Activated naive CD4-positive, alpha-beta T cell (primary cell): ENCODE measurements at places on chromosomes 2 and 18.
A peak's percentile ranks its signal among the peaks of the same experiment; 100 is the strongest.

GRCh38 chr18:44801781-44802180 is 121.1 kb downstream of the SETBP1 start:
- no peak for DNase-seq

DNA sequence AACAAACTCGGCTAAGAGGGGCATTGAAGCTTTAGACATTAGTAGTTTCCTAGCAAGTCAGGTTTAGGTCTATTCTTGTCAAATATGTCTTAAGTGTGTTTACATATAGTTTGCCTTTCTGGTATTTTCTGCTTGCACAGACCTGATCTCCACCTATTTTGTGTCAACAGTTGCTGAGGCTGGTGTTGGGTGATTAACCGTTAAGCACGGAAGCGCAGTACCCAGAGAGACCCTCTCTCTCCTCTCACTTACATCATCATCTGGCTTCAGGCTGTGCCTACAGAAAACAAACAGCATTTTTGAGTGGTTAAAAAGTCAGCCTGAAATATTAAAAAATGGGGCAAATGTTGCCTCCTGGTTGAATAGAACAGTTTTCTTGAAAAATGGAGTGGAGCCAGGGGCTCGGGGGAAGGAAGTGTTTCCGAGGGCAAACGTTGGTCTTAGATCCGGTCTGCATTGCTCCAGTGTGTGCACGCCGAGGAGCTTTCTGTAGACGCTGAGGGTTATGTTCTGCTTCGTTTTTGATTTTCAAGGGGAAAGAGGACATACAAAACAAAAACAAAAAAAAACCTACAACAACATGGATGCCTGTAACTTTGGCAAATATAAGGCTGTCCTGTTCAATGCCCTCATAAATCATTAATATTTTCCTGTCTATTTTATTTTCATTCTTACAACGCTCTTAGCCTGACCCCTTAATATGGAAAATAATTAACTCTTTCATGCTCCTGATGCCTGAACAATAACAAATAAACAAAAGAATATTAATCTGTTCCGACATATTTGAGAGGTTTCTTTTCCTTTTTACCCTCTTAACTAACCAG is 120.8 kb downstream of the MEIS1 start:
- DNase-seq = no peak

GRCh38 chr2:150211164-150211631 is 276.3 kb downstream of the RND3 start:
- DNase-seq = no peak

GRCh38 chr2:127577973-127578372 is 42.5 kb downstream of the MYO7B start:
- no peak for DNase-seq

GRCh38 chr2:65602603-65603235 is 170.3 kb upstream of the SPRED2 start:
- no peak for DNase-seq

DNA sequence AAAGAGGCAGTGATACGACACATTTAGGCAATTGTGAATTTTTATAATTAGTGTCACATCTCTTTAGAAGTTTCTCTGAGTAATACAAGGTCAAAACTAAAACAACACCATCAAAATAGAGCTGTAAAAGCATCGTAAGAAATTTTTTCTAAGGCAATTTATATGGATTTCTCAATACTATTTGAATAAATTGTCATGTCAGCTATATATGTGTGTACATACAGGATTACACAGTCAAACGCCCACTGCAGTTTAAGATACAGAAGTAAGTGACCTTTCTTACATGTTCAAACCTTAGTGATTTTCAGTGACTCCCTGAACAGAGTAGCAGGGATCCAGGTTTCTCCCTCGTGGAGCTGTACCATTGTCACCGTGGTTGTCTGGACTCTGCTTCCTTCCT is 129.1 kb upstream of the CBLN2 start:
- DNase-seq = no peak

DNA sequence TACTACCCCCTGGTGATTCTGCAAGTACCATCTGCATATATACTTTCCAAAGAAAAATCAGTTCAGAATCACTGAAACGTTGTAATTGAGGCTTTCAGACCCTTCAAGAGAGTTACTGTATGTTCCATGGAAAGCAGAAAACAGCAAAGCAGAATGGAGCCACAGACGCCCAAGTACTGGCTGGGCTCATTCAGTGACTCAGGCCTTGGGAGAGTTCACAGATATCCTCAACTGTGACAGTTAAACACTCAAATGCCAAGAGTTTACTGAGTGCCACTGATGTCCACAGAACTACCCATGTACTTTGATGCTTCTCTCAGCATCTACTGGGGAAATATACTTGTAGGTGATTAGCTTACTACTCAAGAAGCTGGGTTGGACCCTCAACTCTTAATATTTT is 303.4 kb downstream of the TCF4 start:
- DNase-seq = no peak

- DNase-seq = no peak
These were observed 3.4 kb upstream of the CXCR4 start for GRCh38 chr2:136121204-136121910.

DNA sequence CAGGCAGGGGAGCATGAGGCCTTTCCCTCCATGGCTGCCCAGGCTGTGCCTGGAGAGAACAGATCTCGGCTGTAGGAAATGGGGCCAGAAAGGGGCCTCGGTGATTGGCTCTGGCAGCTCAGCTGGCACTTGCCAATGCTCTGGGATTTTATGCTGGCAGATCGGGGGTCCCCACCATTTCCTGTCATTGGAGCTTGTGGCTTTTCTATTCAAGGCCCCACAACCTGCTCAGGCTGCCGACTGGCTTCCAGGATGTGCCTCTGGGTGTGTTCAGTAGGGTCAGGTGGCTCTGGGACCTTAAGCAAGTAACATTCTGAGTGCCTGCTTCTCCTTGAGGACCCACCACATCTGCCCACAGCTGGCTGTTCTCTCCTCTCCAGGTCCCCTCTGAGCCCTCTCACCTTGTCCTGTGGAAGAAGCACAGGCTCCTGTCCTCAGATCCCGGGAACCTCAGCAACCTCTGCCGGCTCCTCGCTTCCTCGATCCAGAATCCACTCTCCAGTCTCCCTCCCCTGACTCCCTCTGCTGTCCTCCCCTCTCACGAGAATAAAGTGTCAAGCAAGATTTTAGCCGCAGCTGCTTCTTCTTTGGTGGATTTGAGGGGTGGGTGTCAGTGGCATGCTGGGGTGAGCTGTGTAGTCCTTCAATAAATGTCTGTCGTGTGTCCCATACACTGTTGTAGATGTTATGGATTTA is 4.2 kb downstream of the GNLY start:
- DNase-seq = no peak

- DNase-seq = no peak
These were observed 31.5 kb upstream of the TANC1 start for GRCh38 chr2:158936978-158937377.

DNA sequence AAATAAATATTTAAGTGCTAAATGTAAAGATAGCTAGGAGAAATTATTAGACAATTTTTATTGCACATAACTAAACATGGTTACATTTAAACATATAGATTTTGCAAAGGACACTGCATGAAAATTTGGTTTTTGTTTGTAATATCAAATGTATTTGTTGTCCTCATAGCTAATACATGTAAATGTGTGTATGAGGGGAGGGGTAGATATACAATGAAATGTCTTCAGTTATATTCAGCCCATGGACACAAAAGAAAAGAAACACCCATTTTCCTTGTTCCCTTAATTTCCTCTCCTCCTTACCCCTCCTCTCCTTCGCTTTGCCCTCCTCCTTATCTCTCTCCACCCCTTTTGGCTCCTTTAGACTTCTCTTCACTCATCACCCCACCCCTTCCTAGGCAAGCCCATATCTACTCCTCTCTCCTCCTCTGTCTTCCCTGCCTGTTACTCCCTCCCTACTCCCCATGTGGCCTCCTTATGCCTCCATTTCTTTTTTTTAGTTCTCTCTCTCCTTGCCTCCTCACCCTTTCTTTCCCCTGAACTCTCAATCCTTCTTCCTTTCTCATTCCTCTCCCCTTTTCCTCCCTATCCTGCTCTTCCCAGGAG is 1.4 kb downstream of the COL3A1 start:
- DNase-seq = no peak

- no peak for DNase-seq
These were observed 181.0 kb downstream of the C1D start for GRCh38 chr2:67881816-67882215.

DNA sequence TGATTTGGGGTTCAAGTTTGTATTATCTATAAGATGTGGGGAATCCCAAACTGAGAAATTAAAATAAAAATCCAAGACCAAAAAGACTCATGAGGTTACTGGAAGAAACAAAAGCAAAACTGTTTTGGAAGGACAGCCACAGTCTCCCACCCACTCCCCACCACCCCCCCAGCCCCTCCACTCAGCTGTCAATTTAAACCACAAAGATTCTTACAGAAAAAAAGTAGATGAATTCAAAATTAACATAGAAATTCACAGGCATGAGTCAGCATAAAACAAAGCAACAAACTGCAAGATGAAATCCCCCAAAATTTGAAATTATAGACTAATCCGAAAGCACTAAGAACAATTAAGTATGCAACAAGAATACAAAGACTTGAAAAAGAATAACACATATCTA is 12.1 kb downstream of the MAP4K3 start:
- DNase-seq = no peak

- no peak for DNase-seq
These were observed 89.9 kb upstream of the SLC1A4 start for GRCh38 chr2:64899081-64899865.

DNA sequence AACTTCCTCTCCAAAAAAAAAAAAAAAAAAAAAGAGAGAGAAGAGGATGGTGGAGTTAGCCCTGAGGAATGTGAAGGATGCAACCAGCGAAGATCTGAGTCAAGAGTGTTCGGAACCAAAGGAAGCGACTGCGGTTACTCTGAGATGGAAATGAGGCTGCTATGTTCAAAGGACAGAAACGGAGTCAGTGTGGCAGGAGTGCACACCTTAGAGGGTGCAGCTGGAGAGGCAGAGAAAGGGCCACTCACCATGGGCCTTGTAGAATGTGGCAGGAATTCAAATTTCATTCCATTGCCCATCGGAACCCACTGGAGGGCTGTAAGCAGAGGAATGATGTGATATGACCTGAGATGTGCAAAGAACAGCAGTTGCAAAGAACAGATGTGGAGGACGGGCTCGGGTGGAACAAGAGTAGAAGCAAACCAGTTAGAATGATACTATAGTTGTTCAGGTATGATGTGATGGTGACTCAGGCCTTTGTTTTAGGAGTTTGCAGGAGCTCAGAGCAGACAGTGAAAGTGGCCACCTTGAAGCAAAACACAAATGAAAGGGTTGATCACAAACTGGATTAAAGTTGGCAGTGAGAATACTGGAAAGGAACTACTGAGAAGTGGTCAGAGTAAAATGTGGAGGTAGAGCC is 22.6 kb downstream of the ITGA6 start:
- DNase-seq = no peak

DNA sequence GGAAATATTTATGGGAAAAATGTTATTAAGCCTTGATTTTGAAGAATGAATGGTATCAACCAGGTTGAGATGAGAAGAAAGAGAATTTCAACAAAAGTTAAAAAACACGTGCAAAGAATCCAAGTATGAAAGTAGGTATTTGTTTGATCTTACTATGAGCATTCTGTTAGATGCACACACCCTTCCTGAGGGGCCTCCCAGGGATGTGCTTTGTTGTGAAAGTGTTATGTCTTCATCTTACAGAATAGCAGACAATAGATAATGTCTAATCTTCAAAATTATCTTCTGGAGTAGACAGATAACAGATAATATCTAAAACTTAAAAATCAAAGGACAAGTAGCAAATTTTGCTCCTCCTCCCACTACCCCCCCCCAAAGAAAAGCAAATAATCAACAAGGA is 155.2 kb upstream of the COL3A1 start:
- no peak for DNase-seq

- DNase-seq = no peak
These were observed 85.8 kb upstream of the NDUFV2 start for GRCh38 chr18:9016633-9017166.

GRCh38 chr18:59884351-59884750 is 15.4 kb upstream of the PMAIP1 start:
- DNase-seq = no peak

GRCh38 chr18:70671889-70672565 is 383.2 kb downstream of the SOCS6 start:
- peak; percentile 15 for DNase-seq

GRCh38 chr18:11868230-11868629 is 17.0 kb downstream of the CHMP1B start:
- DNase-seq = no peak
